WTC11 (cell line): ENCODE measurements at places on chromosomes 3 and 15. TPM values are rescaled to one million over a fixed set of nuclear protein-coding genes. Genes with fewer than 3 reads are reported as not detected.

DNA sequence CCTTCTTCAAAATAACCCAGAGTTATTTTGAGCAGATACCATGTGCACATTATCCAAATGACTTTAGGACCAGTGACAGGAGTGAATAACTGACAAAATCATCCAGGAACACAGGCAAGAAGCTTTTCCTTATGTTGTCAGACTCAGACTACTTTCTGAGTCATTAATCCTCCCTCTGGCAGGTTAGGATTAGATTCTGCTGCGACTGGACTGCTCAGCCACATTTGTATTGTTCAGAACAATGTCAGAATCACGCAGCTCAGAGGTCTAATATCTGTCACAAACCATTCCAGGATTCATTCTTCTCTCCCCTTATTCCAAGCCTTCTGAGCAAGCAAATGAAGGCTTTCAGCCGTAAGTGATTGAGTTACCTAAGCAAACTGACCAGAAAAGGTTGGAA is 34.8 kb upstream of the FAM174B start:
- no peak for DNase-seq
- H3K4me3 ChIP-seq, result no peak overlapping the region
- peaks cover 10% of the 10 kb centered on the region; the same call in 1 of the 2 replicates for H3K27me3 ChIP-seq
- peaks cover 25% of the 10 kb centered on the region for H3K36me3 ChIP-seq

DNA sequence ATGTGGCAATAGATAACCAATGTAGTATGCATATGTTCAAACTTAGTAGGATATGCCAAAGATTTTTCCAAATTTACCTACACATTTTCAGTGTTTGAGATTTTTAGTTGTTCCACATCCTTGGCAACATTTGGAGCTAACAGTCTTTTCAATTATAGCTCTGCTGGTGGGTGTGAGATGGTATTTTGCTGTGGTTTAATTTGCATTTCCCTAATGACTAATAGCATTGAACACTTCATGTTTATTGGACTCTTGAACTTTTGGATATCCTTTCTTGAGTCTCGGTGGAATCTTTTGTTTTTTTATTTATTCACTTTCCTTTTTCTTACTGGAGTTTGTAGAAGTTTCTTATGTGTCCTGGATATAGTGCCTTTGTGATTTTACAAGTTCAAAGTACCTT is 11.0 kb upstream of the ILDR1 start:
- H3K27ac ChIP-seq, result no peak overlapping the region
- no peak for DNase-seq
- peaks cover 5% of the 10 kb centered on the region; the same call in 1 of the 2 replicates for H3K27me3 ChIP-seq

GRCh38 chr3:27559835-27560234 is 75.7 kb upstream of the SLC4A7 start:
- H3K27me3 ChIP-seq, result no peaks in the 10 kb centered on the region
- no peak overlapping the region for H3K27ac ChIP-seq
- DNase-seq, result no peak
- H3K36me3 ChIP-seq, result no peaks in the 10 kb centered on the region
- H3K4me3 ChIP-seq, result no peak overlapping the region

GRCh38 chr3:13406190-13406589 is 13.9 kb downstream of the NUP210 start:
- H3K27me3 ChIP-seq, result no peaks in the 10 kb centered on the region
- H3K27ac ChIP-seq, result no peak overlapping the region
- H3K4me1 ChIP-seq, result peaks cover 9% of the 10 kb centered on the region

DNA sequence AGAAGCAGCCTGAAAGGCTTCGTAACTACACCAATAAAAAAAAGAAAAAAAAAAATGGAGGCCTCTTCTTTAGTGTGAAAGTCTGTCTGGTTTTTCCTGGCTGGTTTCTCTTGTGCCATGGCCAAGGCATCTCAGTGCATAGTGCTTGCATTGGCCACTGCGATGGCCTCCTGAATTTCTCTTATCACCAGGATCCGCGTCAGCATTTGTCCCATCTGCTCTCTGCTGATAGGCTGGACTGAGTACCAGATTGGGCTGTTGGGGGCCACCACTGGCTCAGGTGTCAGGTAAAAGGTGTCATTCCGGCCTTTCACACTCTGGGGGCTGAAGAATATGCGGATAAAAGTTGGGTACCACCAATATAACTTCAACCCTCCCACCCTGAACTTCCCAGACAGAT is 1.1 kb upstream of the IMPDH2 start:
- no peaks in the 10 kb centered on the region for H3K27me3 ChIP-seq
- DNase-seq, result no peak
- no peak overlapping the region for H3K27ac ChIP-seq
- peaks cover 17% of the 10 kb centered on the region for H3K4me1 ChIP-seq
- H3K4me3 ChIP-seq, result no peak overlapping the region

DNA sequence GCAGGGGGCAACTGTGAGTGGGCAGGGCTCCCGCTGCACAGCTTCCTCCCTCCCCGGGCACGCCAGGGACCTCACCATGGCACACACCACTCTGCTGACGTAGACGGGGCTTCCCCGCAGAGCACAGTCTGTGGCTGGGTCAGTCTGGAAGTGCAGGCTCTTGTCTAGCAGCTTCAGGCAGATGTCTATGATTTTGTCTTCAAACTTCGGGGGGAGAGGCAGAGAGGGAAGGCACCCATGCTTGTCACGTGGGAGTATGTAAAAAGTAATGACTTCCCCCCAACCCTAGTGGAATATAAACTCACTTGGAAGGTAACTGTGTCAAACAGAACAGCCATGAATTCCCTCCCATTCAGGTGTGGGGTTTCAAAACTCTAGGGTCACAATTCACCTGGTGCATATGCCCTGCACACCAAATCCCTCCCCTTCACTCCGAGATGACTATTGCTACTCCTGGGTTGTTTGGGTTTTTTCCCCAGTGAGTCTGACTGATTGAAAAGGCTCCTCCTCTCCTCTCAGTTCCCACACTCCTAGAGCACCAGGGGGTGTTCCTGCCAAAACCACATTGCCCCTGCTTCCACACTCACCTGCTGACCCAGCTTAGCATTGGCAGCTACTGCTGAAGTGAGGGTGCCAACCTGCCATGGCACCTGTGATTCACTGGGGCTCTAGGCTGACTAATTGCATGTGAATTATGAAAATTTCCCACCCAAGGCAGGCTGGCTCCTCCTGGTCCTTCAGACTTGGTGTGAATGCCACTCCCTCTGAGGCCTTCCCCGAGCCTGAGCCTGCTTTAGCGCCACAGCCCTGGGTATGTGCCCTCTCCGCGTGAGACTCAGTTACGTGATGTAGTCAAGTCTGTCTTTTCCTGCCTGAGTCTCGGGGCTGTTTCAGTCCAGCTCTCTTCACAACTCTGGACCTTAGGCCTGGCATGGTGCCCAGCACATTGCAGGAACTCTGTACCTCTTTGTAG is 13.0 kb downstream of the TGM5 start:
- no peak for DNase-seq
- H3K27ac ChIP-seq, result no peak overlapping the region
- no peaks in the 10 kb centered on the region; the same call in 1 of the 2 replicates for H3K27me3 ChIP-seq
- H3K4me3 ChIP-seq, result no peak overlapping the region

DNA sequence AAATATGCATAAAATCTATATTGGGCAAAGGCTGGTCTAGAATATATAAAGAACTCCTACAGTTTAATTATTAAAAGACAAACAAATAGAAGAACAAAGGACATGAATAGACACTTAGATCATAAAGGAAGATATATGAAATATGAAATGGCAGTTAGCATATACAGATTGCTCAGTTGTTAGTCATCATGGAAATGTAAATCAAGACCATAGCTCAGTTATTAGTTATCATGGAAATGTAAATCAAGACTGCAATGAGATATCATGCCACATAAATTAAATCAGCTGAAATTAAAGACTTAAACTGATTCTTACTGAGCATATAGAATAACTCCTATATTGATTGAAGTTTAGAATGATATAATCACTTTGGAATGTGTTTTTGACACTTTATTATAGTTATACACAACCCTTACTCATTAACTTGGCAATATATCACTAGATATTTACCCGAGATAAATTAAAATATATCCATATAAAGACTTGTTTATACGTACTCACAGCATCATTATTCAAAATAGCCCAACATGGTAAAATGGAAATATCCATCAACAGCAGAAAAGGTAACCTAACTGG is 45.2 kb upstream of the GOLGA8B start:
- H3K4me3 ChIP-seq, result no peak overlapping the region
- DNase-seq, result no peak
- H3K36me3 ChIP-seq, result no peaks in the 10 kb centered on the region
- H3K27ac ChIP-seq, result no peak overlapping the region

DNA sequence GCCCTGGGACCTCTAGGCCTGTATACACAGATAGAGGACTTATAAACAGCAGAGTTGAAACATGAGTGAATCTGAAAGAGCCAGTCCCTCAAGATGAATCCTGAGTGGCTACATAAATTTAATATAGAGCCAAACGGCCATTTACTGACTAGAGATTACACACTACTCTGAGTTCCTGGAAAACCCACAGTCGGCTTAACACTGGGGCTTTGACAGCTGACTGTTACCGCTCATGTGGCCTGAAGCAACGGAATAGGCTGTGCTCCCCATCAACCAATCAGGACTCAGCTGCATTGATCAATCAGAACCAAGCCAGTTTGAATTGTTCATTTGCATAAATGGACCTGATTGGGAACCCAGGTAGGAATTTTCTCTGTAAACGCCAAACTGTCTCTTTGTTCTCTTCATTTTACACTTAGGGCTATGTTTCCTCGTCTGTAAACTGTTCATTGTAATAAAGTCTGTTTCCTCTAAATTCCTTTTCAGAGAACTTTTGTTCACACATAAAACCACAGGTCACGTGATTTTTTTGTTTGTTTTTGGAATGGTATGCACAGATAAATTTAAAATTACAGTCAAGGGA is 40.5 kb downstream of the CCNL1 start:
- no peak for DNase-seq
- H3K36me3 ChIP-seq, result no peaks in the 10 kb centered on the region
- no peaks in the 10 kb centered on the region for H3K27me3 ChIP-seq
- no peak overlapping the region for H3K27ac ChIP-seq
- H3K4me3 ChIP-seq, result no peak overlapping the region

DNA sequence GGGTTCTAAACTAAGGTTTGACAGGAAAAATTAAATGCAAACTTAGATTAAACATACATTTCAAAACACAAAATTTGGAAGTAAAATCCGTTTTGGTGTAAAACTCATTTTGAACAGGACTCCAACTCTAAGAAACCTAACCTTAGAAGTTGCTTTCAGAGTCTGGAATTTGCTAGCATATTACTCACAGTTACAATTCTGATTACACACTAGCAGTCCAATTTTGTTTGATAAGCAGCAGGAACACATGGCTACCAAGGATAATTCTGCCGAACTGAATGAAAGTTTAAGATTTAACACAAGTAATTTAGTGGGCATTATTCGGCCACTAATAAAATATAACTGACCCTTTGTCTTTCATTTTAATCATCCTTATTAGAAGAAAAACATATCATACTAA is 49.6 kb downstream of the FRMD5 start:
- DNase-seq, result no peak
- no peaks in the 10 kb centered on the region for H3K4me1 ChIP-seq
- no peaks in the 10 kb centered on the region for H3K36me3 ChIP-seq
- H3K27ac ChIP-seq, result no peak overlapping the region

IL17RC gene
- total RNA-seq, result 10.1 to 11.8 TPM (median 10.2 TPM) in 3 replicates

ST3GAL6 gene
- total RNA-seq, result 8.1 to 8.7 TPM (median 8.3 TPM) in 3 replicates

HYKK gene
- 3.1 to 4.9 TPM (median 4.4 TPM) in 3 replicates for total RNA-seq
